ENCODE measurements at places on chromosomes 2 and 18. TPM values are rescaled to one million over a fixed set of nuclear protein-coding genes. Genes with fewer than 3 reads are reported as not detected.

IL36RN gene
- not detected for total RNA-seq

- no peaks in the 10 kb centered on the region for H3K27me3 ChIP-seq
- no peaks in the 10 kb centered on the region for H3K36me3 ChIP-seq
- no peak overlapping the region for H3K4me3 ChIP-seq
- H3K4me1 ChIP-seq, result no peaks in the 10 kb centered on the region
Observed at GRCh38 chr2:144248350-144249034, 271.4 kb downstream of the ZEB2 start.

CROCC2 gene
- total RNA-seq, result not detected

RND3 gene
- total RNA-seq, result 15.0 TPM

GRCh38 chr2:8089596-8089995 lies 592.3 kb upstream of the ID2 start:
- H3K4me3 ChIP-seq, result no peak overlapping the region
- H3K27ac ChIP-seq, result no peak overlapping the region
- no peaks in the 10 kb centered on the region for H3K4me1 ChIP-seq
- no peaks in the 10 kb centered on the region for H3K27me3 ChIP-seq

ELOA2 gene
- total RNA-seq, result not detected

GRCh38 chr2:7288484-7288883 lies 371.3 kb downstream of the RNF144A start:
- H3K4me3 ChIP-seq, result no peak overlapping the region
- DNase-seq, result no peak
- H3K27me3 ChIP-seq, result peaks cover 3% of the 10 kb centered on the region
- no peaks in the 10 kb centered on the region for H3K4me1 ChIP-seq
- H3K36me3 ChIP-seq, result no peaks in the 10 kb centered on the region
- H3K27ac ChIP-seq, result no peak overlapping the region

DNA sequence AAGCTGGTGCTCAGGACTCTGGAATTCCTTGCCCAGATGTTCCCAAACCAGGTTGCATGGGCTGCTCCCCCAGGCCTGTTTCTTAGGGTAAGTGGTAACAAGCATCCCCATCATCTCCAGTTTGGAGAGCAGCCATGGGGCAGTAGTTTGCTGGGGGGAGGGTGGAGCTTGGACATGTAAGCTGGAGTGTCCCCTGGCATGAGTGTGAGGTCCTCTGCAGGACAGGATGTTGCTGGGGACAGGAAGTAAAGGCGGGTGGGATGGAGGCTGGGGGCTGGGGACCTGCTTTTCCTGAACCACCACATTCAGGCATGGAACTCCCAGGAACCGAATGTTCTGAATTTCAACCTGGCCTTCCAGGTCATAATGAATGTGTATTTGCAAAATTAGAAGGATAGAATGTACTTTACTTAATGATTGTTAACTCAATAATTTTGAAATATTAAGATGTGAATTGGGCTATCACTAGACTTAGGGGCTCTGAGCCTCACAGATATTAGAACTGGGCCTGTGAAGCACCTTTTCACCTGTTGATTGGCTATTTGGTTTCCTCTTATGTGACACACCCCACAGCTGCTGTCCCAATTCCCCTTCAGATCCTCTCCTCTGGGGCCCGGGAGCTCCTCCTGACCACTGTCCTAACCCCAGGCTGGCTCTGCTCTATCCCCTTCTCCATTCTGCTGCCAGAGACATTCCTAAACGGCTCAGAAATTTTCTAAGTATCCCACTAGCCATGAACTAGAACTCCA lies 66.4 kb upstream of the EPAS1 start:
- H3K4me3 ChIP-seq, result no peak overlapping the region
- peaks cover under 1% of the 10 kb centered on the region for H3K4me1 ChIP-seq
- H3K27ac ChIP-seq, result no peak overlapping the region
- no peaks in the 10 kb centered on the region for H3K36me3 ChIP-seq
- DNase-seq, result no peak

SDC1 gene
- total RNA-seq, result 32.0 TPM

SCTR gene
- not detected for total RNA-seq

GRCh38 chr2:129912871-129913694 lies 66.4 kb upstream of the RAB6C start:
- no peak overlapping the region for H3K27ac ChIP-seq
- H3K4me3 ChIP-seq, result no peak overlapping the region
- H3K27me3 ChIP-seq, result no peaks in the 10 kb centered on the region
- no peaks in the 10 kb centered on the region for H3K4me1 ChIP-seq

DUSP2 gene
- total RNA-seq, result 24.5 TPM

GRCh38 chr2:240182001-240182400 lies 41.5 kb upstream of the OTOS start:
- H3K4me3 ChIP-seq, result no peak overlapping the region
- H3K36me3 ChIP-seq, result no peaks in the 10 kb centered on the region
- peaks cover 10% of the 10 kb centered on the region for H3K27me3 ChIP-seq
- H3K27ac ChIP-seq, result no peak overlapping the region

- H3K4me1 ChIP-seq, result no peaks in the 10 kb centered on the region
- no peak for DNase-seq
- H3K27ac ChIP-seq, result no peak overlapping the region
- no peak overlapping the region for H3K4me3 ChIP-seq
- no peaks in the 10 kb centered on the region for H3K36me3 ChIP-seq
Observed at GRCh38 chr2:39948016-39948719, 169.1 kb upstream of the THUMPD2 start.

DNA sequence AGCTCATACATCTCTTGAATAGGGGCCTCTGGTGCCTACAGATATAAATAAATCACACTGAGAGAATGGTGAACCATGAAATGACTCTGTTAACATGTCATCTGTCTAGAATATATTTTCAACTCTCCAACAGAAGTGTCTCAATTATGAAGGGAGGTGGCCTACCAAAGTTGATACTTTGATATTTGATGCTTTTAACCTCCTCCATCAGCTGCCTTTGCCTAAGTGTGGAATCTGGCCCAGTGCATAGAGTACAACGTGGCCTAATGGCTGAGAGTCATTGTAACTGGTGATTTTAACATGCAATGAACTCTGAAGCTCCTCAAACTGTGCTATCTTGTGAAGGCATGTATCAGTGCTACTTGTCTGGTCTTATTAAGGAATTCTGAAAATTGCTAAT lies 93.4 kb downstream of the MYO3B start:
- no peak overlapping the region for H3K27ac ChIP-seq
- H3K27me3 ChIP-seq, result no peaks in the 10 kb centered on the region
- no peaks in the 10 kb centered on the region for H3K36me3 ChIP-seq
- H3K4me1 ChIP-seq, result no peaks in the 10 kb centered on the region
